ENCODE measurements at places on chromosomes 11 and 22. TPM values are rescaled to one million over a fixed set of nuclear protein-coding genes. Genes with fewer than 3 reads are reported as not detected.
A peak's percentile ranks its signal among the peaks of the same experiment; 100 is the strongest.

PRG3 gene
- not detected for total RNA-seq

DNA sequence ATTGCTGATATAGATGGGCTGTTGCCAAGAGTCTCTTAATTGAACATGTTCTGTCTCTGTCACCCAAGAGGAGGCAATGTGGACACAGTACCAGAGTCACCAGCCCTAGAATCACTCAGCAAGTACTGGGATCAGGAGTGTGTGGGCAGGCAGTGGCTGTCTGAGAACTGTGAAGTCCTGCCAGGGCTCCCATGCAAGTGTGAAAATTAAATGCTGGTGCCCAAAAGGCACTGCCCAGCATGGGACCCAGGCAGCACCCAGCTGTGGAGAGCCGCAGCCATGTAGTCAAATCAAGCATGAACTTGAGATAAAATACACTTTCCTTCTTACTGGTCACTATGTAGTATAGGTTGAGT, 19.9 kb downstream of the HIRA start:
- DNase-seq, result no peak

DNA sequence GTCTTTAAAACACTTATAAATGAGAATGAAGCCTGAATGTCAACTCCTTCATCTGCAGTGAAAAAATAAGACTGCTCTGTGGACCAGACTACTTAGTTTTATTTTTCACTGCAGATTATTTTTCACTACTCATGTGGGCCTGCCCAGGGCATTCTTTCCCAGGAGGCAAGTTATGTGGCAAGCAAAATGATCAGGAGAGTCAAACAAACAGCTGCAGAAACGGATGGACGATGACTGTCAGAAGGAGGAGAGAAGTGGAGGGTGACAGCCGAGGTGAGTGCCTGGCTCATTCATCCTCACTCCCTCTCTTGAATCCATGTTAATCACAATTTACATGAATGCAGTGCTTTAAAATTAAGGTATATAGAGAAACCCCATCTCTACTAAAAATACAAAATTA, 5.8 kb upstream of the LRP5 start:
- no peak for DNase-seq

LMO1 gene
- total RNA-seq, result 0.75 TPM

DNA sequence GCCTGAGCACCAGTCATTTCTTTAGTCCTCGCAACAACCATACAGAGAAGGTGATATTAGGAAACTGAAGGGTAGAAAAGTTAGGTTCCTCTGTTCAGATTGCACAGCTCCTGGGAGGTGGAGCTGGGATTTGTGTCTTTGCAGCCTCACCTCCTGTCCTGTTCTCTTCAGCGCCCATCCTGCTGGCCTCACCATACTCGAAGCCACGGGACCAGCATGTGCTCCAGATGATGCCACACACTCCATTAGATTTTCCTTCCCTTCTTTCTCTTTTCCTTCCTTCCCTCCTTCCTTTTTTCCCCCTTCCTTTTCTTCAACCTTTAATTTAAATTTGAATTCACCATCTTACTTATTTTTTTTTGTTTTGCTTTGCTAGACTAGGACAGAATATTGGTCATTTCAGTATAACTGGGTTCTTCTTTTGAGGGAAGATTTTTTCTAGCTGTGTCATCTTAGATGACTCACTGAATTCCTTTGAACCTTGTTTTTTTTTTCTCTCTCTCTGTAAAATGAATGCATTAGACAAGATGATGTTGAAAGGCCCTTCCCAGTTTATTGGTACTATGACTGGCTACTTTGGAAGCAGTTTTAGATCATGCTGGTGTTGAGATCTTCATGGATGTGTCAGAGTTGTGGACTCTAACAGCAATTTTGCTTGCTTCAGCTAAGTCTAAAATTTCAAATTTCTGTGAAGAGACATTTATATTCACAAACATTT, 662.5 kb upstream of the TENM4 start:
- peak; percentile 92 for DNase-seq

DNA sequence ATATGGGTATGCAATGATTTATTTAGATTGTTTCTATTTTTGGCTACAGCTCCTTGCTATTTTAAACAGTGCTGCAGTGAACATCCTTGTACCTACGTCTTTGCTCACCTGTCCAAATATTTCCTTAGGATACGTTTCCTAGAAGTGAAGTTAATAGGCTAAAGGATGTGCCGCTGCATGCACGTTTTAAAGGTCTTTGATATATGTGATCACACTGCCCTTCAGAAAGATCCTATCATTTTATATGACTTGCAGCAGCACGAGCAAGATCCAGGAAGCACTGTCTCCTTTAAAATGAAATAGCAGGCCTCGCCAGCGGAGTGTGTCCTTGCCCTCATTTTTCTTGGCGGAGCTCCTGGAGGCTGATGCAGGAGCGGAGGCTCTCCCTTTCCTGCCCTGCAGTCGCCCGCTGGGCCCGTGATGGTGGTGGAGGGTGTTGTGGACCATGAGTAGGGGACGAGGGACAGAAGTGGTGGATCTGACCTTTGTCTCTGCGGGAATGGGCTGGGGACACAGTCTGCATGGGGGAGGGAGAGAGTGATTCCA, 19.4 kb downstream of the RPS6KA4 start:
- no peak for DNase-seq

GRCh38 chr22:44080936-44081861, 57.1 kb downstream of the PARVB start:
- peak; percentile 14 for DNase-seq

FERMT3 gene
- 0.25 TPM for total RNA-seq

TRIM48 gene
- not detected for total RNA-seq

UBTFL1 gene
- total RNA-seq, result not detected

OR8G5 gene
- total RNA-seq, result not detected

TRIM3 gene
- 13.8 TPM for total RNA-seq

DNA sequence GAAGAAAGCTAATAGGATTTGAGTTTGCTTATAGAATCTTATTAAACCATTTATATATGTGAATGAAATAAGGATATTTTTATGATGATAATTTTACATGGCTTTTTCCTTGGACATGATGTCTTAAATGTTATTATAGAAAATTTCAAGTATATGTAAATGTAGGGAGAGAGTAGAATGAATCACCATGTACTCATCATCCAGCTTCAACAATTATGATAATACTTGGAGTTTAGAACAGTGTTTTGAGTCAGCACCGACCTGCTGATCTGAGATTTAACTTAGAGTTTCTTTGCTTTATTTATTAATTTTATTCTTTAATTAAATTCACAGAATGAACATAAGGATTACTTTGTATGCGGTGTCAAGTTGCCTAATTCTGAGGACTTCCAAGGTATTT, 193.5 kb downstream of the UVRAG start:
- DNase-seq, result no peak

ZNF280B gene
- total RNA-seq, result 4.0 TPM

- DNase-seq, result no peak
Observed at GRCh38 chr11:120555433-120555773, 43.9 kb downstream of the GRIK4 start.

PRG2 gene
- total RNA-seq, result 0.33 TPM

- DNase-seq, result no peak
Observed at GRCh38 chr11:67309661-67310061, 6.3 kb downstream of the SSH3 start.

GRCh38 chr22:42050641-42051180, 19.9 kb downstream of the NAGA start:
- no peak for DNase-seq

GRCh38 chr11:132451942-132452601, 1080.2 kb downstream of the OPCML start:
- no peak for DNase-seq

- DNase-seq, result no peak
Observed at GRCh38 chr22:42725606-42726355, 5.1 kb upstream of the A4GALT start.

HEPHL1 gene
- total RNA-seq, result not detected

DNA sequence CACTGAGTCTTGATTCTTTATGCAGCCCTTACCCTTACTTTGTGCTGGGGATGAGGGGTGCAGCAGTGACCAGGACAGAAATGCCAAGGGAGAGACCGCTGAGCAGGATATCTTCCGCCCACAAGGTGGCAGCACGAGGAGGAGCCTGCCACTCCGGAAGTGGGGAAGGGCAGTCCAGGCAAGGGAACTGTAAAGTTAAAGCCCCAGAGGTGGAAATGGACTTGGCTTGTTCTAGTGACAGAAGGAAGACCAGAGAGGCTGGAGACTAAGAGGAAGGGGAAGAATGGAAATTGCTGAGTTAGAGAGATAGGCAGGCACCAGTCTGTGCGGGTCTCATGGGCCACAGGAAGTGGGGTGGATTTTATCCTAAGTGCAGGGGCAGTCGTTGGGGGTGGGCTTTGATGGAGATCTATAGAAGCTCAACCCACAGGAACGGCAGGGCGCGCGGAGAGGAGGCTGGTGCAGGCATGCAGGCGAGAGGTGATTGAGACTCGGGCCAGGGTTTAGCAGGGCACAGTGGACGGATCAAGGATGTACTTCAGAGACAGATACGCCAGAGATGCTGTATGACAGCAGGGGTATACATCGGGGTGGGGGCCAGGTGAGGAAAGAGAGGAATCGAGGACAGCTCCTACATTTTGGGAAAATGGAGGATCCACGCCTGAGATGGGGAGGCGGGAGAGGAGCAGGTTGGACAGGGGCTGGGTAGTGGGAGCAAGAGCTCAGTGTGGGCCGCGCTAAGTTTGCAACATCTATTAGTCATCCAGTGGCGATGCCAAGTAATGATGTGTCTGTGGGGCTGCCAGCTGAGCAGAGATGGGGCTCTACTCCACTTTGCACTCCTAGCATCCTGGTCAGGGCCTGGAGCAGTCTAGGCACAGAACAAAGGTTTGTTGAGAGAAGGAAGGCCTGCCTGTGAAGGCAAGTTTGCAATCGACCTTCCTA, 3.3 kb upstream of the GRK2 start:
- no peak for DNase-seq

DNA sequence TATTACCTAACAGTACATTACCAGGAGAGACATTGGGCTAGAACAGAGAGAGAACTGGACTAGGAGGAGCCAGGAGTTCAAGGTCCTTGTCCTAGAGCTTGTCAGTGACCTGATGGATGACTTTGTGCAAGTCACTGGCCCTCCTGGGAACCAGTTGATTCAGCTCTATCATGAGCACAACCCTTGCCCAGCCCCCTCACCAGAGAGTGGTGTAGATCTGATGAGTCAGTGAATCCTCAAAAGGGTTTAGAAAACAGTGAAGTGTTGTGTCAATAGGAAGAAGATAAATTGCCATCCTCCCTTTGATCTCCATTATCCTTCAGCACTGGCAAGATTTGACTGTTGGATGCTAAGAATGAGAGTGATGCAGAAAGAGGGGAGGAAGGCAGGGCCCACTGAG, 24.3 kb downstream of the NEU3 start:
- DNase-seq, result no peak

- DNase-seq, result no peak
Observed at GRCh38 chr11:61967924-61968757, 707 bp upstream of the FTH1 start.

SERHL2 gene
- 0.27 TPM for total RNA-seq

ARVCF gene
- total RNA-seq, result 107 TPM

CARD16 gene
- total RNA-seq, result not detected

DNA sequence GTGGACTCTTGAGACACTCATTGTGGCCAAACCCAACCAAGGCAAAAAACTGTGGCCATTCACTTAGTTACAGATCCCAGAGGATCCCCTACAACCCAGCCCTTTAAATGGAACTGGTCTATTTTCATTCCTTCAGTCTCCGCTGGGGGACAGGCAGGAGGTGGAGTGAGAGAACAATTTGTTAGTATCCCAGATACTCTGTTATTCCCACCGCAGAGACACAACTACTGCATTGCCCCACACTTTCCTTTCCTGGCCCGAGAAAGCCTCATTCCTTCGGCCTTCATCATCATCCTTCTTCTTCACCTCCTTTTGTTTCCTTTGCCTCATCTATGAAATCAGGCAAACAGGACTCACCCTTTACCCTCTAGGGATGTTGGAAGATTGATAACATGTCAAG, 191.1 kb downstream of the NTM start:
- DNase-seq, result no peak

GRCh38 chr11:34745195-34745594, 124.3 kb downstream of the EHF start:
- no peak for DNase-seq

CHRM1 gene
- total RNA-seq, result not detected

DNA sequence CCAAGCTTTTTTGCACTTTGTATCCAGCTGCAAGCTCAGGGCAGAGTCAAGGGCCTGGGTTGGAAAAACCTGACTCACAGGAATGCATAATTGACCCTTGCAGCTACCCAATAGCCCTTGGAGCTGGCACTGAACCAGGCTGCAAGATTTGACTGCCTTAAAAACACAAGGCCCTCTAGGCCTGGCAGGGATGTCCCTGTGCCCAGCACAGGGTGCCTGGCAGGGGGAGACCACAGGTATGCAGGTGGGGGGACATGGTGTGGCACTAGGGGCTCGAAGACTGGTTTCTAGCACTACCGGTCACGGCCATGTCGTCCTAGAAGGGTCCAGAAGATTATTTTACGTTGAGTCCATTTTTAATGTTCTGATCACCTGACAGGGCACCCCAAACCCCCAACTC, 30.2 kb downstream of the SBF1 start:
- DNase-seq, result peak; percentile 29

- peak; percentile 59 for DNase-seq
Observed at GRCh38 chr22:36644333-36644757, 59.2 kb downstream of the CACNG2 start.

DNA sequence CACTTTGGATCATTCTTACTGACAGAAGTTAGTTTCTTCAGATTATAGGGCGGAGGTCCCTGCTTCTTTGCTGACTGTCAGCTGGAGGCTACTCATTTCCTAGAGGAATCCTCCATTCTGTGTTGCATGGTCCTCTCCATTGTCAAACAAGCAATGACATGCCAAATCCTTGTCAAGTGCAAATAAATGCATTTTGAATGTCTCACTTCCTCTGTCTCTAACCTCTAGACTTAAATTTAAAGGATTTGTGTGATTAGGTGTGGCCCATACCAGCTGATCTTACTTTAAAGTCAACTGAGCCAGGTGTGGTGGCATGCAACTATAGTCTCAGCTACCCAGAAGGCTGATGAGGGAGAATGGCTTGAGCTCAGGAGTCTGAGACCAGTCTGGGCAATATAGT, 458.4 kb upstream of the CCDC179 start:
- DNase-seq, result no peak

- no peak for DNase-seq
Observed at GRCh38 chr22:47322854-47323253, 560.4 kb downstream of the TBC1D22A start.

NOX4 gene
- 11.2 TPM for total RNA-seq

DNA sequence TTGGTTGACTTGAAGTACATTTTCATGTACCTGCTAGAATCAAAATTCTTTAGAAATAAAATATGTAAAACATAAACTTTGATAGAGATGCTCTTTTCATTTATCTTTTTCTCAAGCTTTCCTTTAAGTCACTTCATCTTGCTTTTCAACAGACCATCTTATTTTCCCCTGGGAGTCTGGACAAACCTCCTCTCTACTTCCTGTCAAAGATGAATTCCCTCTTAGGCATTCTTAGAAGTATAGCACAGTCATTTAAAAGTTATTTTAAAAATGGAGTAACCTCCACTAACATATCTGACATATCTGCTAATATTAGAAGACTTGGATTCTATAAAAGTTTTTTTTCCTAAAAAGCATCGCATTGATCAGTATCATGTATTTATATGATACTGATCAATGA, 84.8 kb upstream of the PAX6 start:
- no peak for DNase-seq

MYO7A gene
- total RNA-seq, result 0.17 TPM

Data from kidney epithelial cell (primary cell).